ENCODE measurements at places on chromosomes 1 and 21. TPM values are rescaled to one million over a fixed set of nuclear protein-coding genes. Genes with fewer than 3 reads are reported as not detected.

DNA sequence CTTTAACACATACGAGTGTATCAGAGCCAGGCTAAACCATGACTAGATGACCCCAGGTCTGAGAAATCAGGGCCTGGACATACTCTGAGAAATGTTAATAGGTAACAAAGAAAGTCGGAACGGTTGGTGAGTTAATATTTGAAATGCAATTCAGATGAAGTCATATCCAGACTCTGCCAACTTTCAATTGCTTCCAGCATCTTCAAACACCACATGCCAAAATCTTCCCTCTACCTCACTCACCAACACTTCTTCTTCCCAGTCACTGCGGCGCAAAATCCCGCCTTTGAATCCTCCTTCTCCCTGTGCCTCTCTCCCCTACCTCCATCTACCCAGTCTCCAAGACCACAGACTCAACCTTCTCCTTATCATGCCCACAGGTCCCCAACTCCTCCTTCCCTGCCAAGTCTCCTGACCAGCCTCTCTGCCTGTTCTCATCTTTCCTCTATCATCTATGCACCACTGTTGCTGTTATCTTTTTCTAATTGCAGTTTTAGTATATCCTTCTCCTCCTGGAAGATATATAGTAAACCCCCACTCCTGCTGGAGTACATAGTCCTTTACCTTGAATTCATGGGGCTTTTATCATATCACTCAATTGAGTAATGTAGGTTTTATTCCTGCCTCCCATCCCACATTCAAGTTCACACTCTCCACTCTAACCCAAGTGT, 41.3 kb downstream of the ZBTB18 start:
- no peak for DNase-seq

DNA sequence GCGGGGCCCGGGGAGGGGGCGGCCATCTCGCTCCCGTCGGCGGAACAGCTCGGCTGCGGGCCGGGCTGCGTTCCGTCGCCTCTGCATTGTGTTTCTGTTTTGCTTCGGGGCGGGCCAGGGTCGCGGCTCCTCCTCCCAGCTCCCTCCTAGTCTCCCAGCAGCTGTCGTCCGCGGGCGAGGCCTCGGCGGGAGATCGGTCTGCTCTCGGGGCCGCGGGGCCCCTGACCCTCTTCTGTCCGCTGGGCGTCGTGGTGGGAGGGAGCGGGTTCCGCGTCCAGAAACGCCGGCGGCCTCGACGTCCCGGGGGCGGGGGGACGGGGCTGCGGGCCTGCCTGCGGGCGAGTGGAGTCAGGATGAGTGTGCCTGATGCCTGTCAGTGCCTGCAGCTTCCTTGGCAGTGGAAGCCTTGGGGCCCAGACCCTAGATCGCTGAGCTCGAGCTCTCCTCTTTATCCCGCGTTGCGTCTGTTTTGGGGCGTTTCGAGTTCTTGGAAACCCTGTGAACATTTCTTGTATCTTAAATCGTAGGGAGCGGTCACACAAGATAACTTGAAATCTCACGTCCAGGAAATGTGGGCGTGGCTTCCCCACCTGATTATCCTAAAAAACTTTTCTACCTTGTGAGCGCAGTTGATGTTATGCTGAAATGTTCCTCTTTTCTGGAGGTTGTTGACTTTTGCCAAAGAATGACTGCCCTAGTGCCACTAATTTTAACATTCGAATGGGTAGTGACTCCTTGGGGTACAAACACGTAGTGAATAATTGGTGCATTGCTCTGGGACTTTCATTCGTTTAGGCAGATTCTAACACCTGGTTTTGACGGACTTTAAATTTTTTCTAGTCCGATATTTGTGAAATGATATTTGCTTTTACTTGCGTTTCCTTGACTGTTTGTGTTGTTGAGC, 676 bp downstream of the MORC3 start:
- DNase-seq = no peak

- no peak for DNase-seq
Observed at GRCh38 chr1:221704306-221704705, 37.6 kb downstream of the DUSP10 start.

GRCh38 chr1:7407980-7408770, 362.9 kb upstream of the VAMP3 start:
- no peak for DNase-seq

DNA sequence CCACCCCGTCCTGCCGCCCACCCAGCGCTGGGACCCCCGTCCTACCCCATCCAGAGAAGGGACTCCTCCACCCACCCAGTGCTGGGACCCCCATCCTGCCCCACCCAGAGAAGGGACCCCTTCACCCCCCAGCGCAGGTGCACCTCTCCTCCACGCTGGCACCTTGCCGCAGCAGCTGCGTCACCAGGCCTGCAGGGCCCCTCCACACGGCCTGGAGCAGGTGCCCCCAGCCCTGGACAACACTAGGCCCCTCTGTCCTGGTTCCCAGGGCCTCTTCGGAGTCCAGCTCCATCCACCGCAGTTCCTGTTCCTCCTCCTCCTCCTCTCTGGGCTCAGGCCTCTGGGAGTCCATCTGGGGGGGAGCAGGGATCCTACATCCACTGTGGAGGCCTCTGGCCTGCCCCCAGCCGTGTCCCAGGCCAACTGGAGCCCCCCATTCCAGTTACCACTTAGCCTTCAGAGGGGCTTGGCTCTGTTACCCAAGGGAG, 378 bp downstream of the ANKRD65 start:
- DNase-seq = no peak

- no peak for DNase-seq
Observed at GRCh38 chr21:38652396-38652795, 153.3 kb upstream of the ETS2 start.

- DNase-seq = no peak
Observed at GRCh38 chr1:119667173-119667572, 19.1 kb upstream of the ZNF697 start.

DNA sequence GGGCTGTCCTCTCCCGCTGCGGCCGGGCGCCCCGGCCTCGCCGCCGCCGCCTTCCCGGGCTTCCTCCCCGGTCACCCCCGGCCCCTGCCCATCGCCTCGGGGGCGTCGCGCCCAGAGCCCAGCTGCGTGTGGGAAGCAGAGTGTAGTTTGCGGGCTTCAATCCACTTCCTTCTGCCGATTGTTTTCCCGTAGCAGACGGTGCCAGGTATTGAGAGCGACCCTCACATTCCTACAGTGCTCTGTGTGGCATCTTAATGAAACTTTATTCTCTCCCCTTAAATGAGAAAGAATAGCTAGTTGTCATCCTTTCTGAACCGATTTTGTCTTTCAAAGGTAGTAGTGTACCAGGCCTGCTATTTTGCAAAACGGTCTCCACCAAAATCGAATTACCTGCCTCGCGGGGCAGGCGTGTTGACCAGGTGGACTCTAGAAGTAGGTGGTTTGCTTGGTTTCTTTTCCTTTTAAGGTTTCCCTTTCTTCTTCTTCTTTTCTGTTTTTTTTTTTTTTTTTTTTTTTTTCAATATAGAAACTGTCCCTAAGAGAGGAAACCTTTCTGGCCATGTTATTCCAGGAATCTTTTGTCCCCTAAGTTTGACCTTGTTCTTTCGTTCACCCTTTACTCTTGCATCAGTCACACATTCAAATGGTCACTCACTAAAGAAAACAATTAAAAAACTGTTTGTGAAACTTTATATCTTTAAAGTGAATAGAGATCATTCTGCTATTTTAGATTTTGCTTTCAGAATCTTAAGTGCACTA, 881 bp downstream of the USP25 start:
- DNase-seq = no peak

GRCh38 chr1:87084244-87084836, 169.9 kb downstream of the HS2ST1 start:
- DNase-seq = no peak

Gene HES2
- total RNA-seq = not detected

Gene PLA2G2A
- total RNA-seq = not detected

Gene SPOCD1
- not detected for total RNA-seq

Gene SMG7
- 79.4 TPM for total RNA-seq

Gene TMEM81
- total RNA-seq = 3.5 TPM

Gene IL22RA1
- 0.09 TPM for total RNA-seq

Gene NVL
- total RNA-seq = 43.7 TPM
